ENCODE measurements at places on chromosomes 12 and 14. TPM values are rescaled to one million over a fixed set of nuclear protein-coding genes. Genes with fewer than 3 reads are reported as not detected.

CARMIL3 gene
- 0.12 TPM for total RNA-seq

PPP1R36 gene
- total RNA-seq, result not detected

WDR89 gene
- total RNA-seq, result 6.5 TPM

TMCC3 gene
- total RNA-seq, result 2.2 TPM

CHURC1 gene
- total RNA-seq, result 91.3 TPM

ACSM4 gene
- not detected for total RNA-seq

OAS3 gene
- 6.2 TPM for total RNA-seq

SYT1 gene
- total RNA-seq, result 0.17 TPM

Data from left ventricle myocardium superior (tissue), 1 donor.